ENCODE measurements at places on chromosomes 3 and 15.

GRCh38 chr15:40234783-40235182 lies 4.1 kb upstream of the PAK6 start:
- no peak for DNase-seq

GRCh38 chr3:78519281-78519680 lies 1248.5 kb downstream of the ROBO1 start:
- DNase-seq = no peak

GRCh38 chr3:16975083-16975482 lies 90.3 kb downstream of the PLCL2 start:
- no peak for DNase-seq

- peak; percentile 66 for DNase-seq
These were observed 14.5 kb downstream of the RLBP1 start for GRCh38 chr15:89206908-89207331.

DNA sequence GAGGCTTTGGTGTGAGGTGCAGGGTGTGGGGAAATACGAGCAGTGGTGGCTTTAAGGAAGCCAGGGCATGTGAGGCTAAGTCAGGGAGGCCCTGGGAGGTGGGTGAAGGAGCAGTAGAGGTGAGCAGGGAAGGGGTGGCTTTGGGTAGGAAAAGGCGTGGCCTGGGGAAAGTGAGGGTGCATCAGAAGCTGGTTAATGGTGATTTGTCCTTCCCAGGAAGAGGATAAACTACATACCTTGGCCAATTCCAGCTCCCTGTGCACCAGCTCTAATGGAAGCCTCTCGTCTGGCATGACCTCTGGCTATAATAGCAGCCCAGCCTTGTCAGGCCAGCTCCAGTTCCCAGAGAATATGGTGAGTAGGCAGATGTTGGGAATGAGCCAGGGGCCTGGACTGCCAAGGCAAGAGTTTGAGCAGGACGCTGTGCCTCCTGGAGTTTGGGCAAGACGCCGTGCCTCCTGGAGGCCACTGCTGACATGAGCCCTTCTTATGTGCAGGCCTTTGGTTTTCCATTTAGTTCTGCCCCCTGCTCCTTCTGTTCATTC lies 41.3 kb downstream of the CDAN1 start:
- no peak for DNase-seq

GRCh38 chr15:99673111-99673510 lies 60.1 kb downstream of the LYSMD4 start:
- DNase-seq = no peak

- peak; percentile 55 for DNase-seq
These were observed 152.2 kb downstream of the IGSF11 start for GRCh38 chr3:118882353-118882947.

DNA sequence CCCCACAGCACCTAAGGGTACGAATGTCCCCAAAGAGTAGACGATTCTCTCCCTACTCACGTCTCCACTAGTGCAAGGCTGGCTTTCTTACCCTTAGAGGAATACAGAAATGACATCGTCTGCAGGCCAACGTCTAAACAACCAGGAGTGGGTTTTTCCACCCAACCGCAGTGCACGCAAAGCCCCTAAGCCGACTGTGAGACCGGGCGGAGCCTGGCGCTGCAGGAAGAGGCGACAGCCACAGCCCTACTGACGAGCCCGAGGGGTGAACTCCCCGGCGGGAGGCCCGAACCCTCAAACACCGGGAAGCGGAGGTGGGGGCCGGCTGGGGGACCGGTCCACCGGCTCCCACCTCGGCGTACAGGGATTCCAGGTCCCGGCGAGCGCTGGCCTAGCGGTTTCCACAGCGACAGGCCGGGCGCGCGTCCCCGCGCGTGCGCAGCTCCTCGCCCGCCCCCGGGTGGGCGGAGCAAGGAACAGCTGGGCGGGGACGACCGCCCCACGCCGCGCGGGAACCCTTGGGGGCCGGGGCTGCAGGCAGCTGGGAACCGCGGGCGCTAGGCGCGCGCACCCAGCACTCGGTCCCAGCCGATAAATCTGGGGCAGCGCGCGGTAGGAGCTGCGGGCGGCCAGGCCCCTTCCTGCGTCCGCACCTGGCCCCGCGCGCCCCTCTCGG lies at the start of the genes CEP19 and PIGX:
CEP19 (minus strand) TSS at position 413 of the 676 bp plus-strand sequence. CDS start 3,593 bp downstream, outside the sequence.
PIGX (plus strand) TSS at position 540 of the 676 bp plus-strand sequence.
- DNase-seq = peak; percentile 98

- no peak for DNase-seq
These were observed 6.4 kb upstream of the ISL2 start for GRCh38 chr15:76330080-76330680.

DNA sequence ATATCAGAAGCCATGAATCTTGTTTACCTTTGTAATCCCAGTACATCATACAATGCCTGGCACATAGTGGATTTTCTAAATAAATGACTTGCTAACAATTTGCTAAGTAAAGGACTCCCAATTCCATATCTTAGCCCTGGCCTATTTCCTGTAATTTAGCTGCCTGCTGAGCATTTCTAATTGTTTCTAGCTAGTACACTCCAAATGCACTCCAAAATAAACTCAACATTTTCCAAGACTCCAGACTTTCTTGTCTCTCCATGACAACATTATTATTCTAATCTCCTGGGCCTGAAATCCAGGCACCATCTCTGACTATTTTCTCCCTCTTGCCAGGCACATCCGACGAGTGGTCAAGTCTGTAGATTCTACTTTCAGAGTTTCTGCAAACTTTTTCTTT lies 773.5 kb downstream of the SQOR start:
- DNase-seq = no peak

DNA sequence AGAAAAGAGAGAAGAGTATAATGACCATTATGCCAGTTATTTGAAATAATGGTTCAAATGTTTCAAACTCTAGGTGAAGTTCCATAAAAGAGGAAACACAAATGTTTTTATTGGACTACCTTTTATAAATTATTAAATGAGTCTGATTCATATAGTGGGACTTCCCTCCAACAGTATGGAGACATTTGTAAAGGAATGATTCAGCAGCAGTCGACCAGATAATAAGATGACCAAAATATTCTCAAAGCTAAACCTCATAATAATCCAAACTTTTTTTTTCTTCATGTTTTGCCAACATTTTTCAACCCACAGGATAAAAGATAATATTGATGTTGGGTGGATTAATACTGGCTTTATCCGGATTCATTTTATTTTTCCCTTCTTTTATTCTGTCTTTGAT lies 18.8 kb downstream of the TIPARP start:
- DNase-seq = no peak

- DNase-seq = no peak
These were observed 92.8 kb downstream of the ZBBX start for GRCh38 chr3:167287308-167287707.

DNA sequence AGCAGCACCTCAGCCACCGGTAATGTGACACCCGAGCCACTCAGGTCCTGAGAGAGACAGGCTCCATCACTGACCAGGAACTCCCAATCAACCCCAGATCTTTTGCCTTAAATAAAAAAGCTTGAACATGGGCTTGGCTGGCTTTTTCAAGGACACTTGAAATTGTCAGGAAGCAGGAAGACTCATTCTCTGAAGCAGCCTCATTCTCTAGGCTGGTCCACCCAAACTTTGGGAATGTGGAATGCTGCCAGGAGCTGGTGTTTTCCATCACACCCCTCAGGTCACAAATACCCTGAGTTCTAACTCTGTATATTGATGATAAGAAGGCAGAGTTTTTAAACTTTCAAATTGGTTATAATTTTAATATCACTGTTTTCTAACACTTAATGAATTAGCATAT lies 17.0 kb downstream of the CXCR6 start:
- DNase-seq = no peak

DNA sequence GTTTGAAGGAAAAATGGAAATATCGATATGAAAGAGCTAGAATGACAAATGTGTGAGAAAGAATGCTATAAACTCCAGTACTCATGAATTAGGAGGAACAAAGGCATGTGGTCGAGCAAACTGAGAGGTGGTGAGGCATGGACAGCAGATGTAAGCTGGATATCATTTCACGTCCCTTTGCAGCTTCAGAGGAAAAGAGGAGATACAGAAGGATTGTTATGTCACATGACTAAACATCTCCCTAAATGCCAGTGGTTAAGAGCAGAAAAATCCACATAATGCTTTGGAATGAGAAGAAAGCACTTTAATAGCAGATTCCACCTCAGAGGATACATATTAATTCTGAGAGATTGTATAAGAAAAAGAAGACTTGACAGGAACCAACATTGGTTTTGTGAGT lies 248.7 kb downstream of the ZIC4 start:
- no peak for DNase-seq

DNA sequence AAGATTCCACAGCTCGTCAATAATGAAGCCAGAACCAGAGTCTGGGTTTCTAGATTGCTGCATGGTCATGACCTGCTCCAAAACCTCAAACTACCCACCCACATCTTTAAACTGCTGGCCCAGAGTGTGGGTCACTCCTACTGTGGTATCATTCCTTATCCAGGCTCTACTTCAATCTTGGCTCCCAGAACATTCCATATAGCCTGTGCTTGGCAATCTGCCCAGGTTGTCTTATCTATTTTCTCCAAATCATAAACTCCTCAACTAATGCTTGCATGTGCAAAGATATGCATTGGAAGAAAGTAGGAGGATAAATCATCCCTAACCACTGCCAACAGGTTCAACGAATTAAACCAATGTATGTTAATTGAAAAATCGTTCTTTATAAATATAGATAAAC lies 169.7 kb downstream of the ANXA2 start:
- DNase-seq = no peak

GRCh38 chr15:77737238-77738037 lies 104.7 kb upstream of the LINGO1 start:
- DNase-seq = no peak

GRCh38 chr15:66931768-66932633 lies 133.4 kb upstream of the SMAD3 start:
- DNase-seq = no peak

GRCh38 chr3:88725440-88726165 lies 381.8 kb upstream of the EPHA3 start:
- DNase-seq = no peak

DNA sequence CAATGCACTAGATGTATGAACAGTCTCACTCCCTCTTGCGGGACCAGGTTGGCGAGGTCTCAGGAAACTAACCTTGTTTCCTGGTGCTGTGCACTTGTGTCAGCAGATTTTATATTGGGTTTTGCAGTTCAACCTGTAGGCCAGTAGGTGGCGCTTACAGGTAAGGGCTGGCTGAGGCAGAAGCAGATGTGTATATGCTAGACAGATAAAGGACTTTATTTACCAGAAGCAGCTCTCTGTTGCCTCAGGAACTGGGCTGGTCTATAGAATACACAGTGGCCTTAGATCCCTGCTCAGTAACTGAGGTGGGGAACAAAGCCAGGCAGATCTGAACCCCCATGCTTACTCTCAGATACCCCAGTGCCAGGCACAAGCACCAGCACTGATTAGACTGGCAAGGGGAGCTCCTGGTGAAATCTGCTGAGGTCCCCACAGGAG lies 296.8 kb downstream of the DOCK3 start:
- peak; percentile 77 for DNase-seq

DNA sequence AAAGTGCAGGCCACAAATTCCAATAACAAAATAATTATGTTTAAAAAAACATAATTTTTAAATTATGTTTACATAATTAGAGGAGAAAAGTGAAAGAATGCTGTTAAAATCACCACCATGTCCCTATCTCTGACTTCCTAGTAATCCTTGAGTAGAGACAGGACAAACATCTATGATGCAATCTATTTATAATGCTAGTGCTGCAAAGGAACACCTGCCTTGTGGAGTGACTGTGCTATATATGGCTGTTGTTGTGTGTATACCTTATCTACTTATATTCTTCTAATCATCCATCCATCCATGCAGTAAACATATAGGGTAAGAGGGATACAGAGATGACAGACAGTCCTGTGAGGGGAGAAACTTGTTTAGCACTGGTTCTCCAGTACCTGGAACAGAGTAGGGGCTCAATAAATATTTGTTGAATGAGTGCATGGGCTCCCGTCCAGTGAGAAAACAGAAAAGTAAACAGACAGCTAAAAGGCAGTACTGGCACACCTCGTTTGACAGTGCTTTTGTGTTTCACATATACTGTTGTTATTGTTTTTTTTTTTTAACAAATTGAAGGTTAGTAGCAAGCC lies 229.3 kb upstream of the UBE2E1 start:
- no peak for DNase-seq

GRCh38 chr15:52257734-52258062 lies 37.9 kb downstream of the MYO5C start:
- no peak for DNase-seq

GRCh38 chr15:78082743-78083110 lies 5.2 kb upstream of the TBC1D2B start:
- no peak for DNase-seq

DNA sequence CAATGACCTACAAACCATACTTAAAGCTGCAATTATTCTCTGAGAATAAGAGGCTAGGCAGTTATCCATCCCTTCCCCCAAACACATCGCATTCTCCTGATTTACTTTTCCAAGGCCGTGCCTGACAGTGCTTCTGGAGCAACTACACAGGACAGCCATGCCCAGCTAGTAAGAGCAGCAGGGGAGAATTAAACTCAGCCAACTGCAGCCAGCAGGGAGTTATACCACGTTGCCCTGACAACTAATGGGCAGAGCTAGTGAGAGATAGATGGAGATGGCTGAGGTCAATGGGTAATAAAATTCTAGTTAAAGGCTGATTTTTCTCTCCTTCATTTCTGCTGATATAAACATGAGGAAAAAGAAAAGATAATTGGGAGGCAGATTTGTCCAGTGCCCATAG lies 193.8 kb upstream of the PPP2R3A start:
- no peak for DNase-seq

DNA sequence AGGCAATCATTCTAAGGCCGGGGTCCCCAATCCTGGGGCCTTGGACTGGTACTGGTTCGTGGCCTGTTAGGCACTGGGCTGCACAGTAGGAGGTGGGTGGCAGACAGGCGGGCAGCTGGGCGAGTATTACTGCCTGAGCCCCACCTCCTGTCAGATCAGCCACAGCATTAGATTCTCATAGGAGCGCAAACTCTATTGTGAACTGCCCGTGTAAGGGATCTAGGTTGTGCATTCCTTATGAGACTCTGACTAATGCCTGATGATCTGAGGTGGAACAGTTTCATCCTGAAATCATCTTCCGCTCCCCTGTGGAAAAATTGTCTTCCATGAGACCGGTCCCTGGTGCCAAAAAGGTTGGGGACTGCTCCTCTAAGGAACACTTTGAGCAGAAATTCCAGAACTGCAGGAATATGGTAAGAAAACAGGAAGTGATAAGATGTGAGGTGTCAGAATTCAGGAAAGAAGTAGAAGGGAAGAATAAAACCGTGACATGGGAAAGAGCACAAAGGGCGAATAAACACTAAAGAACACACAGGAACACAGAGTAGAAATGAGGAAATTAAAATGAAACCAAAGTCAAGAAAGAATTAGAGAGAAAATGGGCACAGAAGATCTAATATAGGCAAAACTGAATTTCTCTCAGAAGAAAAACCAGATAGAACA lies 57.6 kb downstream of the PDCD6IP start:
- DNase-seq = no peak

GRCh38 chr15:88995449-88995848 lies 82.3 kb upstream of the MFGE8 start:
- no peak for DNase-seq

GRCh38 chr3:111738238-111738637 lies 120.8 kb upstream of the PHLDB2 start:
- DNase-seq = no peak

DNA sequence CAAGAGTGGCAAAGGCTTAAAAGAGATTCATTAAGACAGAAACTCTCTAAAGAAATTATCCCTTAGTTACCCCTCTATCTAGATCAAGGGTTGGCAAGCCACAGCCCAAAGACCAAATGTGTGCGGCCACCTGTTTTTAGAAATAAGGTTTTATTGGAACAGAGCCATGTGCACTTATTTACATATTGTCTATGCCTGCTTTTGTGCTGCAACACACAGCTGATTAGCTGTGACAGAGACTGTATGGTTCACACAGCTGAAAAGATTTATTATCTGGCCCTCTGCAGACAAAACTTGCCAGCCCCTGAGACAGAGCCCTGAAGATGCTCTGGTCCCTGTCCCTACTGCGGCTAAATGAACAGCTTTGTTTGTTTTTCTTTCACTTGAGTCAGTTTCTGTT lies 88.1 kb downstream of the ADAMTS9 start:
- no peak for DNase-seq

All from immature natural killer cell (primary cell).